ENCODE measurements at places on chromosomes 12 and 14.

DNA sequence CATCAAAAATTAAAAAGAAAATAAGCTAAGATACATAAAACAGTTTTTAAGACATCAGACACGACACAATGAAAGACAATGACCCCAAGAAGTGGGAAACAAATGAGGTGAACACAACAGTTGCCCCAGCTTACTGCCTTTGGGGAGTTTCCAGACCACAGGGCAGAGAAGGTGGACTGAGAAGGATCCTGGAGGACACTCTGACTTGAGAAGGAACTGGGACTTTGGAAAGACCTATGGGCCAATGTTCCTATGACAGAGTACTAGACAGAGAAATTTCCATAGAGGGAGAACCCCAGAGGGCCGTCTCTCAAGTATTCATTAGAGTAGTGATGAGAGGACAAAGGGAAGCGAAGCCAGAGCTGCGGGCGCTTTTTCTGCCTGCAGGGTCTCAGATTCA lies 6.2 kb upstream of the OR5AU1 start:
- no peak for DNase-seq

GRCh38 chr12:10366875-10367274 lies 23.0 kb downstream of the KLRK1 start:
- peak; percentile 80 for DNase-seq

- peak; percentile 87 for DNase-seq
Observed at GRCh38 chr12:54439521-54440255, 20.6 kb upstream of the ITGA5 start.

DNA sequence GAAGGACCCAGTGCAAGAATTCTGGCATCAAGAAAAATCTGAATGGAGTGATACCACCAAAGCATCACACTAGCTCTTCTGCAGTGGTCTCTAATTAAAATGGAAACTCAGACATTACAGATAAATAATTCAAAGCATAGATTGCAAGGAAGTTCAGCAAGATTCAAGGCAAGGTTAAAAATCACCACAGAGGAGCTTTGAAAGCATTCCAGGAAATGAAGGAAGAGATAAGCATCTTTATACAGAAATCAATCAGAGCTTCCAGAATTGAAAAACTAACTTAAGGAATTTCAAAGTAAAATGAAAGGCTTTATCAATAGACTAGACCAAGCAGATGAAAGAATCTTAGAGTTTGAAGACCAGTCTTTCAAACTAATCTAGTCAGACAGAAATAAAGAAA lies 20.4 kb upstream of the GLIPR1 start:
- no peak for DNase-seq

DNA sequence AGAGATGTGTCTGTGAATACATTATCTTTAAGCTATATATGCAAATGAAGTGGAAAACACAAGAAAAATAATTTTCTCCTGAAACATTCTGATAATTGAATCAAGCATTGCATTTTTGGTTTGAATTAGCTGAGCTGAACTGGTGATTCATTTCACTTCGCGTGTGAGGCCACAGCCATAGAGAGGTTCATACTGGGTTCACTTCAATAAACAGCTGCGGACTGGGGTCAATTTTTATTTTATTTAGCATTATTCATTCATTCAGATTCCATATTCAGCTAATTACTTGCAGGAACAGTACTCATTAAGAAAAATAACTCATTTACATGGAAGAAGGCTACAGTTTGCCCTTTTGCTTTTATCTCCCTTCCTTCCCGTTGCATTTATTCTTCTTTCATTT lies 195.2 kb upstream of the LRIG3 start:
- peak; percentile 81 for DNase-seq

- peak; percentile 39 for DNase-seq
Observed at GRCh38 chr14:74834692-74835392, 41.1 kb downstream of the PROX2 start.

- peak; percentile 67 for DNase-seq
Observed at GRCh38 chr12:19018302-19018970, 111.1 kb upstream of the PLEKHA5 start.

DNA sequence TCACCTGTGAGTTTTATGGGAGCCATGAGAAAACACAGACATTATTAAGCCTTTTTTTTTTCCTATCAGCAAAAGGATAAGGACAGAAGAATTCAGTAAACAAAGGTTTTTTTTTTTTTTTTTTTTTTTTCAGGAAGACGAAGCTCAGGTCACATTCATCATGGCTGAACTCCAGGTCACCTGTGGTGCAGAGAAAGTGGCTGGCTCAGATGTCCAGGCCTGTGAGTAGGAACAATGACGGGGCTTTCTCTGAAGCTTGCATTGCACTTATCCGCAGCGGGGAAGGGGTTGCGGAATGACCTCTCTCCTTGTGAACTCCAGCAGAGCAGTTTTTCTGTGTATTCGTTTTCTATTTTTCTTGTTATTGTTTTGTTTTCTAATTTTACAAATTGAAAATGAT lies 759.6 kb upstream of the TMEM132C start:
- DNase-seq = no peak

- DNase-seq = peak; percentile 19
Observed at GRCh38 chr12:124862768-124863415, 772 bp downstream of the SCARB1 start.

GRCh38 chr14:99947695-99948094 lies 117.5 kb upstream of the EVL start:
- no peak for DNase-seq

- DNase-seq = no peak
Observed at GRCh38 chr12:65637774-65638173, 186.5 kb upstream of the HMGA2 start.
